ENCODE measurements at places on chromosomes 6 and 20. TPM values are rescaled to one million over a fixed set of nuclear protein-coding genes. Genes with fewer than 3 reads are reported as not detected.

GRCh38 chr6:71238351-71238750 lies 50.3 kb upstream of the OGFRL1 start:
- DNase-seq, result no peak

GRCh38 chr6:147715035-147715434 lies 206.5 kb downstream of the SAMD5 start:
- DNase-seq, result no peak

GRCh38 chr6:14910692-14911547 lies 334.9 kb upstream of the JARID2 start:
- no peak for DNase-seq

- no peak for DNase-seq
Measured at GRCh38 chr6:2713473-2714110, 37.1 kb downstream of the MYLK4 start.

GRCh38 chr6:162438980-162439379 lies 288.6 kb downstream of the PRKN start:
- DNase-seq, result no peak

Gene EIF2S2
- 125 TPM for total RNA-seq

GRCh38 chr6:105867277-105867676 lies 218.9 kb upstream of the PRDM1 start:
- DNase-seq, result no peak

Gene AGER
- total RNA-seq, result 21.6 TPM

DNA sequence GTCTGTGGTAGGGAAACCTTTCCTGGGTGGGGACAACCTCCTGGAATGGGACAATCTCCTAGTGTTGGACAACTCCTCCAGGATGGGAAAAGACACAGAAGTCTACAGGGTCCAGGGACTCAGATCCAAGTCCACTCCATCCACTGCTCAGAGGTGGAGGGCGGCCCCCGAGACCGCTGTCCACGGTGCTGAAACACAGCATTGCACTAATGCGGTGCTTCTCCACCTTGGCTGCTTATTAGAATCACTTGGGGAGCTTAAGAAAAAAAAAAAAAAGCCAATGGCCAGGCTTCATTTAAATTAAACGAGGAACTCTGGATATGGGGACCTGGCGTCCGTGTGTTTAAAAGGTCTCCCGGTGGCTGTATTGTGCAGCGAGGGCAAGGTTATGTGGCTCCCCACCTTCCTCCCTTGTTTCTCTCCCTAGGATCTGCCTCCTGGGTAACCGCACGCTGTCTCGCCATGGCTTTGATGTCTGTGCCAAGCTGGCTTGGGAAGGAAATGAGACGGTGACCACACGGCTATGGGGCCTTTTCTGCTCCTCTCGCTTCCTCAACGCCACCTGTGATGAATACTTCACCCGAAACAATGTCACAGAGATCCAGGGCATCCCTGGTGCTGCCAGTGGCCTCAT lies 12.0 kb downstream of the SLC12A5 start:
- no peak for DNase-seq

DNA sequence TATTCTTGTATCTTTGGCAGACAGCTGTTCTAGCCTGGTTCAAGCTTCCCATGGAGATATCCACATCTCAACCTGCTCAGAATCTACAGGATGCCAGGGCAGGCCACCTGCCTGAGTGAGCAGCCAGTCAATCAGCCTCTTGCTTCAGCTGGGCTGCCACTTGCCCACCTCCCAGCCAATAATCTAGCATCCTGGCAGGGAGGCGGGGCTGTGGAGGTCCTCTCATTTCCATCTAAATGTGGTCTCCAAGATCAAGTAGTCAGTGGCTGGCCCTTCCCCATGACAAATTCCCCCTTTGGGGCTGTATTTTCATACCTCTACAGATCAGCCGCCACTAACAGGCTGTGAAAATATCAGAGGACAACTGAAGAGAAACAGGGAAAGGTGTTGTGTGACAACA lies 33.0 kb upstream of the SPDEF start:
- DNase-seq, result no peak

All from activated naive CD4-positive, alpha-beta T cell treated with anti-CD3 and anti-CD28 coated beads, Interleukin-2, amount 50 U/mL, for 72 hours (primary cell).